Body of pancreas (tissue), 4 donors: ENCODE measurements at places on chromosomes 2 and 18. TPM values are rescaled to one million over a fixed set of nuclear protein-coding genes. Genes with fewer than 3 reads are reported as not detected.

DNA sequence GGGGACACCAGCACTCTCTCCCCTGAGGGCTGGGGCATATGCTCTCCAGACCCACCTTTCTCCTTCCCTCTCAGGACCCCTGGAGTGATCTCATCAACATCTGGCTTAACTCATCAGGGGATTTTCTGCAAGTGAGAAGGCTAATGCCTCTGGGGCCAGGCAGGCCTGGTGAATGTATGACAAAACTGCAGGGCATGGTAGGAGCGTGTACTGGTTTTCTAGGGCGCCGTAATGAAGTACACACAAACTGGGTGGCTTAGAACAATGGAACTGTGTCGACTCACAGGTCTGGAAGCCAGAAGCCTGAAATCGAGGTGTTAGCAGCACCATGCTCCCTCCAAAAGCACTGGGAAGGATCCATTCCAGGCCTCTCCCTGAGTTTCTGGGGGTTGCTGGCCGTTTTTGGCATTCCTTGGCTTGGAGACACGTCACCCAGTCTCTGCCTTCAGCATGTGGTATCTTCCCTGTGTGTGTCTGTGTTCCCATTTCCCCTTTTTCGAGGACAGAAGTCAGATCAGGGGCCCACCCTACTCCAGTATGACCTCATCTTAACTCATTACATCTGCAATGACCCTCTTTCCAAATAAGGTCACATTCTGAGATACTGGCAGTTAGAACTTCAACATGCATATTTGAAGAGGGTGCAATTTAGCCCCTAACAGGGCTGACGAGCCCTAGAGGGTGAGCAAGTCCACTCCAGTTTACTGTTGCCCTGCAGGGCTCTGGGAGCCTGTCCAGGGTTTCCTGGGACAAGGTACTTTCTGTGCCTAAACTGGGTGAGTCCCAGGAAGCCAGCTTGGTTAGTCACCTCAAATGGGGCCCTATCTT is 45.5 kb upstream of the CAB39 start:
- DNase-seq = no peak

IL36A gene
- total RNA-seq = not detected

- no peak for DNase-seq
Observed at GRCh38 chr2:9653485-9654271, 22.9 kb upstream of the YWHAQ start.

DNA sequence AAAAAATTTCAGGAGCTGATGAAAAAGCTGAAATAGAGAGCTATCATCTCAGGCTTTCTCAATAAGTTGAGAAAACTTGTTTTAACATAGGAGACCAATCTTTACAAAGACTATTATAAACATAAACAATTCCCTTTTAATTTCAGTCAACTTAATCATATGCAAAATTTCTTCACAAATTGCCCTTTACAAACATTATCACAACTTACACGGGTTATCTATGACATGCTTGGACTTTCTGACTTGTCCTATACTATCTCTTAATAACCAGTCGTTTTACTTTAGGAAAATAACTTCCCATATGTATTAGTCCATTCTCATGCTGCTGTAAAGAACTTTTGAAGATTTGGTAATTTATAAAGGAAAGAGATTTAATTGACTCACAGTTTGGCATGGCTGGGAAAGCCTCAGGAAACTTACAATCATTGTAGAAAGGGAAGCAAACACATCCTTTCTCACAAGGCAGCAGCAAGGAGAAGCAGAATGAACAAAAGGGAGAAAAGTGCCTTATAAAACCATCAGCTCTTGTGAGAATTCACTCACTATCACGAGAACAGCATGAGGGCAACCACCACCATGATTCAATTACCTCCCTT is 1583.7 kb upstream of the CELF4 start:
- DNase-seq = no peak

GRCh38 chr2:214543386-214543955 is 132.6 kb downstream of the VWC2L start:
- no peak for DNase-seq

- DNase-seq = no peak
Observed at GRCh38 chr18:32669549-32670165, 103.2 kb downstream of the KLHL14 start.

- no peak for DNase-seq
Observed at GRCh38 chr2:19569300-19569791, 210.9 kb upstream of the OSR1 start.

- DNase-seq = no peak
Observed at GRCh38 chr2:134739879-134740301, 21.1 kb upstream of the TMEM163 start.

OR6B2 gene
- not detected for total RNA-seq

DNA sequence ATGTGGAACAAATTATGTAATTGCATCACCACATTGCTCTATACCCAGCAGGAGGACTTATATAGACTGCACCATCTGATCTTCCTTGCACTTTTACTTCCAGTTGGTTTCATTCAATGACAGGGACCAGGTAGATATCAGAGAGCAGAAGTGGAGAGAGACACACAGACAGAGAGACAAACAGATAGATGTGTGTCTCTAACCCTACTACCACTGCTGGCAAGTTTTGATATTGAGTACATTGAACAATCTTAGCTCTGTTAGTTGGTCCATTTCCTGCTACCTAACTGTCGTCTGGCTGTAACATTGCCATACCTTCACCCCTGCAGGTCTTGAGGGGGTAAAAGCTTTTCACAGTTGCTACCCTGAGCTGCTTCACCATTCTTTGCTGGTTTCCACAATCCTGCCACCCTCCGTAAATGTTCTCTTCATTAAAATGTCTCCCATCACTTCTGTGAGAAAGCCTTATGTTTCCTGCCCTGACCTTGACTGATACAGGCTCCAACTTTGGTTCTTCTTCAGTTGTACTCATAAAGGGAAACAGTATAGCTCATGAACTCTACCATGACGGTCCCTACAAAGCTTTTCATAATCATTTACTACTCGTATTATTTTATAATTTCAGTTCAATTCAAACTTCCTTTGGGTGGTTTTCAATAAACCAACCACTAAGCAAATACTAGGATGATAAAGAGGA is 62.3 kb upstream of the ITGA4 start:
- DNase-seq = no peak
